ENCODE measurements at places on chromosomes 16 and 17.

DNA sequence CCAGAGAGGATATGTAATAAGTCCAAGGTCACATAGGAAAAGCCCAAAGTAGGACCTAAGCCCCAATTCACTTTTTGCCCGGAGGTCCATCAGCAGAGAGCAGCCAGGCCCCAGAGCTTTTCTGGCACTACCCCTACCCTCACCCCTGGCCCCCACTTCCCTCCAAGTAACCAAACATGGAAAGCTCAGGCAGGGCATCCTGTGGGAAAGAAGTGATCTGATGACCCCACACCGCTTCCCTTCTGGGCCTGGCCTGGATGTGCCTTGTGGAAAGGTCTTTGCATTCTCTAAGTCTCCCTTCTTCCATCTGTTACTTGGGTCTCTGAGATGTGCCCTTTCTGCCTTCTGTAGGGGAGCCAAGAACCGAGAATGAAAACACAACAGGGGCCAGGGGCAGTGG lies 136.9 kb downstream of the TMEM132E start:
- DNase-seq, result no peak

DNA sequence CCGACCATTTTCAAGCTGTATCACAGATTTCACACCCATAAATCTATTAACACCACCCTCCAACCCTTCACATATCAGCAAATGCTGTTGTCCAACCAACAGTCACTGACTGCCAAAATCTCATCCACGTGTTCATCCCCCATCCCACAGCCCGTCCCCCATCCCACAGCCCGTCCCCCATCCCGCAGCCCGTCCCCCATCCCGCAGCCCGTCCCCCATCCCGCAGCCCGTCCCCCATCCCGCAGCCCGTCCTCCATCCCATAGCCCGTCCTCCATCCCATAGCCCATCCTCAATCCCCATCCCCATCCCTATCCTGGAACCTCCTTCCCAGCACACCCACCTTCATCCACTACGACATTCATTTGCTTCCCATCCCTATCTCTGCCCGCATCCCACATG lies 14.1 kb downstream of the DLG4 start:
- no peak for DNase-seq

- no peak for DNase-seq
Measured at GRCh38 chr16:22123146-22123545, 30.8 kb downstream of the VWA3A start.

GRCh38 chr16:30949650-30950515 lies 1.0 kb downstream of the ORAI3 start:
- peak; percentile 27 for DNase-seq

DNA sequence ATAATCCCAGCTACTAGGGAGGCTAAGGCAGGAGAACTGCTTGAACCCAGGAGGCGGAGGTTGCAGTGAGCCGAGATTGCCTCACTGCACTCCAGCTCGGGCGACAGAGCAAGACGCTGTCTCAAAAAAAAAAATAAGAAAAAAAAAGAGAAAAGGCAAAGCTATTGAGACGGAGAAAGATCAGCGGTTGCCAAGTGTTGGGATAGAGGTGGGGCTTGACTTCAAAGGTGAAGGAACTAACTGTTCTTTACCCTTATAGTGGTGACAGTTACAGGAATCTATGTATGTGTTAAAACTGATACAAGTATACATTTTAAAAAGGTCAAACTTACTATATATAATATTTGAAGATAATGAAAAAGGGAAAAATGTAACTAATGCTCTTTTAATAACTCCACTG lies 22.5 kb downstream of the AKAP10 start:
- DNase-seq, result no peak

DNA sequence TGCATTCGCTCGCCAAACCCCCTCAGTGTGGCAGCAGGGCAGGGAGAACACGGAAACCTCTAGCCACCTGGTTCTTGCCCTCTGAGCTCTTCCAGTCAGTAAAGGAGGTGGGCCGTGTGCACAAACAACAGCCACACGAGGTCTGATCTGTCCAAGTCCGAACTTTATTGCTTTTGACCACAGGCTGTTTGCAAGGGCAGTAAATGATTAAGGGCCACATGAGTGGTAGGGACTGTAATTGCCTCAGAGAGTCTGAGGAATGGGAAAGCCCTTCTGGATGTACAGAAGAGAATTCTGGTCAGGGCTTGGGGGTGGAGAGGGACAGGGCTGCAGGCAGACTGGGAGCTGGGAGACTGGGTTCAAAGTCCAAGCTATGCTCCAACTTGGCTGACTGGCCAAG lies 75.7 kb upstream of the LHX1 start:
- no peak for DNase-seq

GRCh38 chr17:46785696-46786095 lies 32.8 kb downstream of the WNT3 start:
- DNase-seq, result no peak

DNA sequence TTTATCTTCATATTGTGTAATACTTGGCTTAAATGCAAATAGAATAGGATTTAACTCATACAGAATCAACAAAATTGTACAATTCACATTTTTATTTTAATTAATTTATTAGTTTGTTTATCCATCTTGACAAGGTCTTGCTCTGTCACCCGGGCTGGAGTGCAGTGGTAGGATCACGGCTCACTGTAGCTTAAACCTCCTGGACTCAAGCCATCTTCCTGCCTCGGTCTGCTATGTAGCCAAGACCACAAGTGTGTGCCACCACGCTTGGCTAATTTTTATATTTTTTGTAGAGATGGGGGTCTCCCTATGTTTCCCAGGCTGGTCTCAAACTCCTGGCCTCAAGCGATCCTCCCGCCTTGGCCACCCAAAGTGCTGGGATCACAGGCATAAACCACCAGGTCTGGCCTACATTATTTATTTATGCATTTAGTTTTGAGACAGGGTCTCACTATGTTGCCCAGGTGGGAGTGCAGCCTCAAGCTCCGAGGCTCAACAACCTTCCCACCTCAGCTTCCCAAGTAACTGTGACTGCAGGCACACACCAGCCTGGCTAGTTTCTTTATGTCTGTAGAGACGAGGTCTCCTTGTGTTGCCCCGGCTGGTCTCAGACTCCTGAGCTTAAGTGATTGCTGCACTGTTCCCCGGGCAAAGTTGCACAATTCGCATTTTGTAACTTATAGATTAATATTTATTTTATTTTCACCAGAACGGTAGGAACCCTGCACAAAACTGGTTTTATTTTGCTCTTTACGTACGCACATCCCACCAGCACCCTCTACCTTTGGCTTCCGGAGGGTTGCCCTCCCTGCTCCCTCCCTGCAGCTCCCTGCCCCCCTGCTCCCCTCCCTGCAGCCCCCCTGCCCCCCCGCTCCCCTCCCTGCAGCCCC lies 4.9 kb downstream of the DPEP1 start:
- no peak for DNase-seq

DNA sequence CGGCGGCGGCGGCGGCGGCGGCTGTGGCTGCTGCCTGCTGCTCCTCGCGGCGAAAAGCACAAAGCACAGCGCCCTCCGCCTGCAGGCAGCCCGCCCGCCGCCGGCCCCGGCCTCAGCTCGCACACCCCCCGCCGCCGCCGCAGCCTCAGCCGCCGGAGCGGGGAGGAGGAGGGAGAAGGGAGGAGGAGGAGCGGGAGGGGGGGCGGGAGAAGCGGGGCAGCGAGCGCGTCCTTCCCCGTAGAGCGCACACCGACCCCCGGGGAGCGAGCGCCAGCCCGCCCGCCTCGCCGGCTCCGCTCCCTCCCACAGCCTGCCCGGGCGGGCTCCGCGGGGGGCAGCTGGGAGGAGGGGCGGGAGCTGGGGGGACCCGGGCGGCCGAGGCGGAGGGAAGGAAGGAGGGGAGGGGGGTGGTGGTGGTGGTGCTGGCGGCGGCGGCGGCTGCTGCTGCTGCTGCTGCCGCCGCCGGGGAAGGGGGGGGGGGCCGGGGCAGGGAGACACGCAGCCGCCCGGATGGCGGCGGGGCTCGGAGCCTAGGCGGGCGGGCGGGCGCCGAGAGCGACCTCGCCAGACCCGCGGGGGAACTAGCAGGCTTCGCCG lies at the start of gene UBTF:
Gene UBTF, minus strand, starts transcription at position 60 of the 597 bp plus-strand sequence. CDS start 1,446 bp downstream, outside the sequence.
- peak; percentile 68 for DNase-seq

GRCh38 chr16:3009568-3010390 lies 2.9 kb upstream of the CLDN9 start:
- no peak for DNase-seq

DNA sequence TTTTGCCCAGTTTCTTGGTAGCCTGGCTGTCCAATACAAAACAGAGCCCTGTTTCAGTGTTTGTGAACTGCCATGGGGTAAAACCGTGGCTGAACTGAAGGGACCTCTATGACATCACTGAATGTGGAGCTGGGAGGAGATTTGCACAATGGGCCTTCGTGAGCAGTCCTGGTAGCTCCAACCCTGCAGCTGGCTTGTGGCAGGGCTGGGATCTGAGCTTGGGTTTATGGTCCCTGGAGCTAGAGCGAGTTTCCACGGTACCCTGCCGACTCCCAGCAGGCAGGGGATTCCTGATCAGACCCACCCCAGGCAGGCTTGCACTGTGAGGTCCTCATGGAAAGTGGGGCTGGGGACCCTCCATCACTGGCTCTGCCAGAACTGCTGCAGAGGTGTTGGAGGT lies 247.0 kb downstream of the GSG1L start:
- no peak for DNase-seq

DNA sequence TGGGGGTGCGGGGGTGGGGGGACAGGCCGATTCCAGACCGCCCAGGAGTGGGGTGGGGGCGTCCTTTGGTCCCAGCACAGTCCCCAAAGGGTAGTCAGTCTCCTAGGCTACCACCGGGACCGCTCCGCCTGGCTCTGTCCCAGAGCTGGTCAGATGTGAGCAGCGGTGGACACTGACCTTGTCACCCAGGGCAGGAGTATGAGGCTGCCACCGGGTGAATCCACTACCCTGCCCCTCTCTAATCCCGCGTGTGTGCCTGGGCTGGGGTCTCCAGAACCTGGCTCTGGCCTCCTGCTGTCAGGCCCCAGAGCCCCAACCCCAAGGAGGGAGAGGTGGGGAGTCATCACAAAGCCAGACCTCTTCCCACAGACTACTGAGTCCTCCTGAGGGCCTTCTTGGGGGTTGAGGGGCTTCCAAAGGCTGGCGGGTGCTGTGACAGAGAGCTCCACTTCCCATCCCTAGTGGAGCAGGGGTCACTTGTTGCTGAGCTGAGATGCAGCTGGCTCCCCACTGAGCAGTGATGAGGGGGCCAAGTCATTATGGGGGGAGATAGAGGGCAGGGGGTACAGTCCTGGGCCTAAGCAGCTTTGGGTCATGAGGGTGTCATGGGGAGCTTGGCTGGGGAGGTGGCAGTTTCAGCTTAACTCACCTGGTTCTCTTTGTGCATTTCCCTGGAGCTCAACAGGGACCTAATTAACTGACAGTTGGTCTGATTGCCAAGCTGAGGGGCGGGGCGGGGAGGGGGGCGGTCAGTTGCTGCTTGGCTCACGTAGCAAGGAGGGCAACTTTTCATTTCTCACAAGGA lies 1.2 kb downstream of the PPP1R1B start:
- DNase-seq, result no peak

DNA sequence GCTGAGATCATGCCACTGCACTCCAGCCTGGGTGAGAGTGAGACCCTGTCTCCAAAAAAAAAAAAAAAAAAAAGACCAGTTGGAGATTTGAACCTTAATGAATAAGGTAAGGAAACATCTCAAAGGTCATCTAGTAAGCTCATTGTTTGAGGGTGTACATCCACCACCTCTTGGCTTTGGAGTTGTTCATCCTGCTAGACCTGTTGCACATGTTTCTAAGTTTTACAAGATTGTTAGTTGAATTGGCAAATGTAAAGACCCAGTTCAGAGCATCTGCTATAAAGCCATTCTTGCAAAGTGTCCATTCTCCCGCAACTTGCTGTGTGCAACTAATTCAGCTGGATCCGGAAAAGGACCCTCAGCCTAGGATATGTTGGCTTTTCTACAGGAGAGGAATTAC lies 1.5 kb downstream of the PSMD7 start:
- no peak for DNase-seq

DNA sequence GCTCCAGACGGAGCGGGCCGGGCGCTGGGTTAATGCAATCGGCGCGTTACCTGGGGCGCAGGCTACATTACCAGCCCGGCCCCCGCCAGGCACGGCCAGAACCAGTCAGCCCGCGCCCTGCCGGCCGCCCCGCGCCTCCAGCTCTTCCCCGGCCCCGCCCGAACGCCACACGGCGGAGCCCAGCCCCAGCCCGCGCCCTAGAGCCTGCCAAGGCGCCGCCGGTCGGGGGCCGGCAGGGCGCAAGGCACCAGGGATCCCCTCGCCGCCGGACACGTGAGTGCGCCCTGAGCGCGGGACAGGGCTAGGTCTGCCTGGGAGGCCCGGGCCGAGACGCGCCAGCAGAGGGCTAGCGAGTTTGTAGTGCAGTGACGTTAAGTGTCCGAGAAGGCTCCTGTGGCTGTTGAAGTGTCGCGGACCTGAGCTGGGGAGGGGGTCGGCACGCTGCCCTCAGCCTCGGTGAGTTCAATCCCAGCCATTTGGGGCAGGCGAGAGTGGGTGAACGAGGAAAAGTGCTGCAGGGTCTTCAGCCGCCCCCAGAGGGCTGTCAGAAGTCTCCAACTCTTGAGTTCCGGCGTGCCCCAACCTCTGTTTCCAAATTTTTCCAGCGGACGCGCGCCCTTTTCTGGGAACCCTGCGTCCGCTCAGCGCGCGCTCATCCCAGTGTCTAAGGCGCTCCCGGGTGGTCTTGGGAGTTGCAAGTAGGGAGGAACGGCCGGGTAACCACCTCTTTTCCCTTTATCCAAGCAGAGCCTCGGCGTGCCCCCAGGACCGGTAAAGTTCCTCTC lies at the start of gene SLC6A2:
Gene SLC6A2, plus strand, starts transcription at position 92 of the 785 bp plus-strand sequence. CDS start 707 bp downstream, outside the sequence.
- no peak for DNase-seq

DNA sequence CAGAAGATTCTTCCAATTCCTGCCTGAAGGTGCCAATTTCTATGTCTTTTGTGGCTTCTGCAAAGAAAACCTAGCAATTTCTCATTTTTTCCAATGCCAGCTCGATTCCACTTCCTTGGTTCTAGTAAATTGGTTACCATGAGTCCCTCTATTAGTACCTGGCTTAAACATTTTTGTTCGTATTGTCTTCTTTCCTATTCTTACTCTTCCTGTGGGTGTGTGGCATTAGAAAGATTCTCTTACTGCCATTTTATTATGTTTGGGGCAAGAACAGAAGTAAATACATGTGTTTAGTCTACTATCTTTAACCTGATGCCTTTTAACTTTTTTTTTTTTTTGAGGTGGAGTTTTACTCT lies 20.3 kb upstream of the MAPK3 start:
- no peak for DNase-seq

DNA sequence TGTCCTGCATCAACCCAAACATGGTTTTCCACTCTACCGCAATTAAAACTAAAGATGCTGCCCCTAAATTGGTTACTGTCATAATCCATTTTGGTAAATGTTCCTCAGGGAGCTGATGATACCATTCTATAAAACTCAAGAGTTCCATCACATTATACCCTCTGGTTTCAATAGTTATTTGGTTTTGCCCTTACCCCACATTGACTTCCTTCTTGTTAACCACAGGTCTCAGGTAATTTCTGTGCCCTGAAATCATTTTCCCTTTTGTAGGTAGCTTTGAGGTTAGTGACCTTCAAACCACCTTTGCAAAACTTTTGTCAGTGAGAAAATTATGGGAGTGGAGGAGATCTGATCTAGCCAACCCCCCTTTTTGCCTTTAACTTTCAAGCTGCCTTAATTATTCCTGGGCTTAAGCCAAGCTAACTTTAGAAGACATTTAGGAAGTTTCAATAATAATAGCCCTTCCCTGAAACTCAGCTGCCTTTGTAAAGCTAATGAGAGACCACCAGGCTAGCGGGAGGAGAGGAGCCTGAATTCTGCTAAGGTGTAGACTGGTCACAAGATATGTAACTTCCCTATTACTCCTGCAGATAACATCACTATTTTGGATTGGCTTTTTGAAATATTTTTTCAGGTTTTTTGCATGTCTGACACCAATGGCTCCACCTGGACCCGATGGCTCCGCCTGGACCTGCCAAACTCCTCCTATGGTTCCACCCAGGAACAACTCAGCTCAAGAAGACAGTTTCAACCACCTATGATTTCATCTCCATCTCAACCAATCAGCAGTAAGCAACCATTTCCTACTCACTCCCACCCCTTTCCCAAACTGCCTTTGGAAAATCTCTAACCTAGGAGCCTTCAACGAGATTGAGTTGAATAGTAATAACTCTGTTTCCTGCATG lies 224.9 kb downstream of the HS3ST3B1 start:
- DNase-seq, result no peak

Measured in stimulated activated CD4-positive, alpha-beta T cell treated with anti-CD3 and anti-CD28 coated beads, Interleukin-4, amount 100 ng/mL, for 24 hours (primary cell).